T-helper 17 cell (primary cell): ENCODE measurements at places on chromosomes 12 and 14. TPM values are rescaled to one million over a fixed set of nuclear protein-coding genes. Genes with fewer than 3 reads are reported as not detected.
A peak's percentile ranks its signal among the peaks of the same experiment; 100 is the strongest.

- no peak overlapping the region for H3K4me3 ChIP-seq
- no peak for DNase-seq
- H3K36me3 ChIP-seq, result no peaks in the 10 kb centered on the region
- no peak overlapping the region for H3K27ac ChIP-seq
- peaks cover 5% of the 10 kb centered on the region for H3K4me1 ChIP-seq
Measured at GRCh38 chr12:43880547-43880946, 44.7 kb downstream of the TMEM117 start.

GRCh38 chr12:102691773-102692555, 211.6 kb upstream of the IGF1 start:
- no peaks in the 10 kb centered on the region for H3K4me1 ChIP-seq
- H3K27ac ChIP-seq, result no peak overlapping the region
- peak overlapping the region; percentile 0 for H3K4me3 ChIP-seq
- H3K36me3 ChIP-seq, result no peaks in the 10 kb centered on the region

DNA sequence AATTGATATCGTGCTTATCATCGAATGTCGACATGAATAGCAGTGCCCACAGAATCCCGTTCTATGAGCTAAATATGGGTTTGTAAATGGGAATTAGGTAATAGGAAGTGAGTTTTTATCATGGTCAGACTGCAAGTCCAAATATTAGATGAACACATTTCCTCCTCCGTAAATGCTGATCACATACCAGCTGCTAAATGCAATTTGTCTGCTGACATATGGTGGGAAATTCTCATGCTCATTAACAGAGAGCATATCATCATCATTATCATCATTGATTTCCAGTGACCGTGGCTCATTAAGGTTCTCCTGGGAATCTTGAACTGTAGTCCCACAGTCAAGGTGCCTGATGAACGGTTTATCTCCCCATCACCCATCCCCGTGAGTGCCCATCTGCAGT, 998.8 kb upstream of the TMEM132C start:
- no peaks in the 10 kb centered on the region for H3K4me1 ChIP-seq
- no peaks in the 10 kb centered on the region for H3K36me3 ChIP-seq

- no peak overlapping the region for H3K27ac ChIP-seq
- H3K4me3 ChIP-seq, result no peak overlapping the region
- peaks cover 55% of the 10 kb centered on the region for H3K27me3 ChIP-seq
- no peak for DNase-seq
- H3K4me1 ChIP-seq, result peaks cover 3% of the 10 kb centered on the region
Measured at GRCh38 chr14:36056845-36057244, 119.7 kb downstream of the PTCSC3 start.

DNA sequence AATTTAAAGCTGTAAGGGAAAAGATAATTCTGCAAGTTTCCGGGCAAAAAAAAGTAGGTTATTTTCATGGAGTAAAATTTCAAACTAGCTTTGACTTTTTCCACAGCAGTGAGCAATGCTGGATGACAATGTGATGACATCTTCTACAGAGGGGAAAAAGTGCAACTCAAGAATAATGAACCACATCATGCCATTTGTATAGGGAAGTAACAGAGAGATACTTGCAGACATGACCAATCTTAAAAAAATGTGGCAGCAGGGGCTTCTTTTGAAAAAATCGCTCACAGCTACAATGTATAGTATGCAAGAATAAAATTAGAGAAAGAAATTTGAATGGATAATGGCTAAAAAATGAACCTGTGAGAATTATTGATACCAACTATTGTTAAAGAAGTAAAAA, 115.5 kb downstream of the DHRS2 start:
- no peak overlapping the region for H3K4me3 ChIP-seq
- no peaks in the 10 kb centered on the region for H3K4me1 ChIP-seq
- H3K27me3 ChIP-seq, result peaks cover 48% of the 10 kb centered on the region
- H3K27ac ChIP-seq, result no peak overlapping the region

DNA sequence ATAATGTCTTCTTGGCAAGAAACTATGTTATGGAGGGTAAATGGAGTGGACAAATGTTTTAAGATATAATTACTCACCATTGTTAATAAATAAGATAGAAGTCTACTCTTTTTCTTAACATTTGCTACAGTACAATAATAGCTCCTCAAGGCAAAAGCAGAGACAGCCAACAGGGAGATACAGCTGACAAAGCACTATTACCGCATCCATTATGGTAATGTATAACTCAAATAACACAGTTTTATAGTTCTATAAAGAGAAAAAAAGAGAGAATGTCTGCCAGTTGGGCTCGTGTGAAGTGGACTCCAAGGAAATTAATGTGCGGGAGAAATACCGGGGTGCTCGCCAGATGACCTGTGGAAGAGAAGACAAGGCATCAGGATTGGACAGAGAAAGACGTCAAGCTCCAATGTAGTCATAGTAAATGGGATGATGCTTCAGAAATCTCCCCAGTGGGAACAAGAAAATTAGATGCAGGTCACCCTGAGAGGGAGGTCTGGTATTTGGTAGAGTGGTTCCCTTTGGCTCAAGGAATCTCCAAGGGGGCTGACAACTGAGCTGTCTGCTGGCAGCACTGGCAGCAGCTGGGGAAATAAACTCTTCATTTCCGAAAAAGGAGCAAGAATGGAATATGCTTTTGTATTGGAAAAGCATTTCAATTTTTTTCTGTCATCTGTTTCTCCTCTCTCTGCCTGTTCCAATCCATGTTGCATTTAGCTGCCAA, 343.9 kb downstream of the LRFN5 start:
- H3K27ac ChIP-seq, result no peak overlapping the region
- no peak for DNase-seq
- no peaks in the 10 kb centered on the region for H3K27me3 ChIP-seq
- H3K36me3 ChIP-seq, result no peaks in the 10 kb centered on the region

DNA sequence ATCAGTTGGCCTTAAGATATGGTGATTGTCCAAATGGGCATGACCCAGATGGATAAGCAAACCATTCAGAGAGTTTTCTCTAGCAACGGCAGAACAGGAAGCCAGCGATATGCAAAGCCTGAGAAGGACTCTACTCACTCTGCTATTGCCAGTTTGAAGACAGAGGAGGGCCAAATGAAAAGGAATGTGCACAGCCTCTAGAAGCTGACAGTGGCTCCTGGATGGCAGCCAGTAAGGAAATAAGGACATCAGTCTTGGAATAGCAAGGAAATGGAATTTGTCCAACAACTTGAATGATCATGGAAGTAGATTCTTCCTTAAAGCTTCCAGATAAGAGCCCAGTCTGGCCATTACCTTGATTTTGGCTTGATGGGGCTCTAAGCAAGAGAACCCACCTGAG, 60.0 kb downstream of the TMTC2 start:
- peaks cover 2% of the 10 kb centered on the region for H3K4me1 ChIP-seq
- H3K27me3 ChIP-seq, result no peaks in the 10 kb centered on the region
- H3K36me3 ChIP-seq, result no peaks in the 10 kb centered on the region
- H3K4me3 ChIP-seq, result no peak overlapping the region
- no peak for DNase-seq

GRCh38 chr14:52730709-52731111, 744 bp downstream of the STYX start:
- peaks cover 5% of the 10 kb centered on the region for H3K36me3 ChIP-seq
- peak overlapping the region; percentile 92 for H3K4me3 ChIP-seq
- DNase-seq, result no peak
- peak overlapping the region; percentile 88 for H3K27ac ChIP-seq
- H3K27me3 ChIP-seq, result no peaks in the 10 kb centered on the region

DNA sequence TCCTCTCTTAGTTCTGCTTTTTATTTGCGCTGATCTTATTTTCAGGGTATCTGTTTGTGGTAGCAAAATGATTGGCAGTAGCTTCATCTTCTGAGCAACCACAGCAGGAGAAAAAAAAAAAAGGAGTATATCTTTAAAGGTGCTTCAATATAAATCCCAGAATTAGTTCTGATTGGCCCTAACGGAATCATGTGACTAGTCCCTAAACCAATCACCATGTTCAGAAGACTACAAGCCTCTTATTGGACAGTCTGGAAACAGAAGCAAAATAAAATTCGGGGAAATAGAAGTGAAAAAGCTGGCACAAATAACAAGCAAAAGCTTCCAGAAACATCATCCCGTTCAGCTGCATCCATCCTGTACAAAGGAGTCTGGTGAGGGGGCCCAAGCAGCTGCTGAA, 49.9 kb upstream of the PTPRO start:
- peaks cover 38% of the 10 kb centered on the region for H3K27me3 ChIP-seq
- H3K4me1 ChIP-seq, result no peaks in the 10 kb centered on the region
- peaks cover 4% of the 10 kb centered on the region for H3K36me3 ChIP-seq
- H3K27ac ChIP-seq, result no peak overlapping the region
- DNase-seq, result no peak

- no peak overlapping the region for H3K4me3 ChIP-seq
- H3K27me3 ChIP-seq, result no peaks in the 10 kb centered on the region
- no peak for DNase-seq
- H3K36me3 ChIP-seq, result no peaks in the 10 kb centered on the region
Measured at GRCh38 chr14:55979096-55979495, 139.1 kb upstream of the PELI2 start.

DNA sequence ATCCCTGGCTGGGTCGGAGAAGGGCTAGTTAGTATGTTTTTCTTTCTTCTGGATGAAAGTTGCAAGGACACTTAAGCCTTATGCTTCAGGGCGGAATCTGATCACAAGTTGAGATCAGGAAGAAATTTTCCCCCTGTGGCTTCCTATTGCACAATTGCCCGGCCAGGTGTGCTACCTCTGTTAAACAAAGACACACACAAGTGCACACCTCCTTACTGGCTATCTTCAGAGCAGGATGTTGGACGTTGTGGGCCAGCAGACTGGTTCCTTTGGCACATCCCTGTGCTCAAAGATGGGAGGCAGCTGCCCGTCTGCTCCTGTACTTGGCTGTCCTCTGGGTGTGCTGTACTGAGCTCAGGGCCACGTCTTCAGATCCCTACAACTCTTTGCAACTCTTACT, 19.1 kb downstream of the ETV6 start:
- H3K27ac ChIP-seq, result no peak overlapping the region
- no peaks in the 10 kb centered on the region for H3K36me3 ChIP-seq
- H3K4me1 ChIP-seq, result peaks cover 61% of the 10 kb centered on the region
- no peaks in the 10 kb centered on the region for H3K27me3 ChIP-seq
- DNase-seq, result no peak

DNA sequence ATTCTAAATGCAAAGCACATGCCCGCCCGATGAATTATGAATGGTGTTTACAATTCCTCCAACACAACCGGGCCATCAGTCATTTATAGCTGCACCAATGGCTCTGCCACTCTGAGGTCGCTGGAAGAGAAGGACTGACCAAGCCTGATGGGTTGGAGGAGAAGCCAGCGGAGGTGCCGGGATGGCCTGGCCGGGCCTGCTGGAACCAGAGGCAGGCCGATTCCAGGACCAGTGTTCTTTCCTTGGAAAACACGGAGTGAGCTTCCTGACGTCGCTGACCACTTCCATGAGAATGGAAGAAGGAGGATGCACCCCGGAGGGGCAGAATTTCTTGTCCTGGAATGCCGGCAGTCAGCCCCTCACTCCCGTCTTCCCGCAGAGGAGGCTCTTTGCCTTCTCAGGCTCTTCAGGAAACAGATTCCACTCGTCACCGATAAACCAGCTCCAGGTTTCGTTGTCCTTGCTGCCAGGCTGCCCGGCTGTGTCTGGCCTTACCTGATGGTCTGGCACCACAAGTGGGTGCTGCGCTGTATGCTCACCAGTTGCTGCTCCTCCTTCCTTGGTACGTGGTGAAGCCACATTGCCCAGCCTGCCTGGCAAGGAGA, 358.5 kb upstream of the SFSWAP start:
- H3K27me3 ChIP-seq, result peaks cover 57% of the 10 kb centered on the region
- peaks cover 8% of the 10 kb centered on the region for H3K36me3 ChIP-seq
- H3K4me3 ChIP-seq, result no peak overlapping the region
- no peak overlapping the region for H3K27ac ChIP-seq

DNA sequence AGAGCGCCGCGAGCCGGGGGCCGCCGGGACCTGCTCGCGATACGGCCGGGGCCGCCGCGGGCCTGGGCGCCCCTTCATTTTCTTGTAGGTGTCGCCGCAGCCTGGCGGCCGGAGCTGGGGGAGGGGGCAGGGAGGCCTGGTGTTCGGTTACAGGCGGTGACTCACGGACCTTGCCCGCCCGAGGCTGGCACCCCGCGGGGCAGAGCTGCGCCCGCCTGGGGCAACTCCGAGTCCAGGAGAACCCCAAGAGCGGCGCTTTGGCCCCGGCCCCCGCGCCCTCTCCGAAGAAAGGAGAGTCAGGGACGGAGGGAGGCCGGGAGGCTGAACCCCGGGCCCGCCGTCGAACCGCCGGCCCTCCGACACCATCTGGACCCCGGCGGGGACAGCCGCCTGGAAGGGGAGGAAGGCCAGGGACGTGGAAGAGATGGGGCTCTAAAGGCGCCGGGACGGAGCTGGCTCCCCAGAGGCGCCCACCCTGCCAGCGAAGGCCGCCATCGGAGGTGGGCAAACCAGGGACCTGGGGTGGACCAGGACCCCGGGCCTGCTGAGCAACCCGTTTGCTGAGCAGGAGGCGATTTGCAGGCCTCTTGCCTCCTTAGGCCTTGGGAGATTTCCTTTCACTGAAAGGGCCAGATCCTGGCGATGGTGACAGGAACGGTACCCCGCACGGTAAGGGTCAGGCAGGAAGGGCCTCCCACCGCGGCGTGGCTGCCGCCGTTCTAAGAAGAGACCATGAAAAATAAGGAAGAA, 843 bp upstream of the NUAK1 start:
- peak overlapping the region; percentile 76 for H3K4me3 ChIP-seq
- H3K36me3 ChIP-seq, result peaks cover 4% of the 10 kb centered on the region
- H3K27me3 ChIP-seq, result peaks cover 80% of the 10 kb centered on the region
- H3K27ac ChIP-seq, result no peak overlapping the region
- no peak for DNase-seq
- peaks cover 10% of the 10 kb centered on the region for H3K4me1 ChIP-seq

GRCh38 chr12:132133952-132134652, 10.0 kb downstream of the DDX51 start:
- no peaks in the 10 kb centered on the region for H3K27me3 ChIP-seq
- DNase-seq, result no peak
- no peak overlapping the region for H3K27ac ChIP-seq
- H3K4me1 ChIP-seq, result no peaks in the 10 kb centered on the region
- H3K4me3 ChIP-seq, result no peak overlapping the region
- H3K36me3 ChIP-seq, result no peaks in the 10 kb centered on the region

DNA sequence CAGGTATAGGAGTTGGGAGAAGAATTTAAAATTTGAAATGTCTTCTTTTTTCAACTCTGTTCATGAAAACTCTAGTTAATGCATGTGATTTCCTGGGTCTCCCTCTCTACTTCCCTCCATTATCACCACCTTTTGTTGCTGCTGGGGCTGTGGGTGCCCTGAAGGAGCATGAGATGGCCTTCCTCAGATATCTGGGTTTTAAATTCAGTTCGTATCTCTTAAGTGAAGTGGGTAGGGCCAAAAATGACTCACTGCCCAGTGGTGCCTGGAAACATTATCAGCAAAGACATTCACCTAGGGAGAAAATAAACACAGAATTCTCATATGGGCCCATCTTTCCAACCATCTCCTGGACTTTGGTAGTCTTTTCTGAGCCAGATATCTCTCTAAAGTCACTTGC, 234.9 kb upstream of the PLEKHG7 start:
- H3K4me3 ChIP-seq, result no peak overlapping the region
- peaks cover 3% of the 10 kb centered on the region for H3K4me1 ChIP-seq
- H3K27me3 ChIP-seq, result no peaks in the 10 kb centered on the region
- no peak for DNase-seq
- H3K27ac ChIP-seq, result no peak overlapping the region

The TPH2 gene
- not detected for total RNA-seq

The A2ML1 gene
- not detected for total RNA-seq

The KRT82 gene
- not detected for total RNA-seq

The NT5DC3 gene
- 6.5 TPM for total RNA-seq

The NEUROD4 gene
- total RNA-seq, result not detected

The RFX4 gene
- not detected for total RNA-seq
